Activated CD8-positive, alpha-beta memory T cell treated with anti-CD3 and anti-CD28 coated beads, Interleukin-2, amount 50 U/mL, for 4 hours (primary cell): ENCODE measurements at places on chromosomes 6 and 20.

- no peak for DNase-seq
Observed at GRCh38 chr20:31608251-31608945, 3.3 kb downstream of the ID1 start.

GRCh38 chr6:121780325-121781321 is 345.2 kb downstream of the GJA1 start:
- DNase-seq: no peak

- no peak for DNase-seq
Observed at GRCh38 chr6:109793792-109794191, 102.7 kb downstream of the FIG4 start.

DNA sequence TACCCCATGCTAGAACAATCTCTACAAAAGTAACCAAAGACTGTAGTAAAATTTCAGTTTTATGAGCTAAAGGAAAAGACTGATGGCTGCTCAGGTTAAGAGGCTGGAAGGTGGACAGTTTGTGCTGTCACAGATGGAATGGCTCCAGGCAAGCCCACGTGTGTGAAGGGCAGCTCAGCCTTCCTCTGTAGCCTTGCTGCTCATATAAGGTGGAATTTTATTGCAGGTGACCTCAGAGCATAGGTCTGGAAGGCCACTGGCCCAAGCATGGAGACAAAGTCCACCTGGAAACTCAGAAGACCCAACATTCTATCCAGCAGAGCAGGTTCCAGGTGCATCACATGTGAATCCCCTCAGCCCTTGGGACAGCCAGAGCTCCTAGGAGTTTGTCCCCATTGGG is 53.6 kb downstream of the KAT14 start:
- no peak for DNase-seq

GRCh38 chr6:143478479-143479062 is 28.0 kb downstream of the PEX3 start:
- DNase-seq: no peak

DNA sequence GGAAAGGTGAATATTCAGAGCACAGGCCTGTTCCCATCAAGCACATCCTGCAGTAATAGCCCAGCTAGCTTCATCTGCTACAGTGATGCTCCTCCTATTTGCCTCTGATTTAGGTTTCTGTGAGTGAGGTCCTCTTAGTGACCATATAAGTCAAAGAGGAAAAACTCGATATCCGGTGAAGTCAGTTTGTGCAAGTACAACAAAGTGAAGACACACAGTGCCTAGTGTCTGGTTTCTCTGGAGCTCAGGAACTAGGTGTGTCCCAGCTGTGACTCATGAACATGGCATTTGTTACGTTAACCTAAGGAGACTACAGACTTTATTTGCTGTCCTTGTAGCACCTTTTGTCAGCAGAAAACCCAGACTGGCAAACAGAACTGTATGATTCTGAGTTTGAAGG is 33.9 kb downstream of the EDN1 start:
- no peak for DNase-seq

DNA sequence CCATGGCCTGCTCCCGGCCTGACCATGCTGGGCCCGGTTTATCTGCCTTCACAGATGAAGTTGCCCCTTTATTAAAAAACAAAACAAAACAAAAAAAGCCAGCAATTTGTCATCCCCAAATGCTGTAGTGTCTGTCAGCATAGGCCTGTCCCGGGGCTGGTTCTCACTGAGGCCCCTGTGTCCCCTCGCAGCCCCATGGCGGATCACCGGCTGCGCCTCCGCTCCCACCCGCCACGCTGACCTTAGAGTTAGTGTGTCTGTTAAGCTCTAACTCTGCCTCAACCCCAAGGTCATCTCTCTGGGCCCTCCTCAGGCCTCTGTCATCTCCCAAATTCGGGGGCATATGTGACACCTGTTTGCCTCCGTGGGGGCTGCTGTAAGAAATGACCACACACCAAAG is 11.1 kb downstream of the SLCO4A1 start:
- DNase-seq: no peak

GRCh38 chr6:142361779-142362750 is 60.3 kb downstream of the ADGRG6 start:
- no peak for DNase-seq

- no peak for DNase-seq
Observed at GRCh38 chr20:48861444-48861843, 33.6 kb upstream of the PREX1 start.

DNA sequence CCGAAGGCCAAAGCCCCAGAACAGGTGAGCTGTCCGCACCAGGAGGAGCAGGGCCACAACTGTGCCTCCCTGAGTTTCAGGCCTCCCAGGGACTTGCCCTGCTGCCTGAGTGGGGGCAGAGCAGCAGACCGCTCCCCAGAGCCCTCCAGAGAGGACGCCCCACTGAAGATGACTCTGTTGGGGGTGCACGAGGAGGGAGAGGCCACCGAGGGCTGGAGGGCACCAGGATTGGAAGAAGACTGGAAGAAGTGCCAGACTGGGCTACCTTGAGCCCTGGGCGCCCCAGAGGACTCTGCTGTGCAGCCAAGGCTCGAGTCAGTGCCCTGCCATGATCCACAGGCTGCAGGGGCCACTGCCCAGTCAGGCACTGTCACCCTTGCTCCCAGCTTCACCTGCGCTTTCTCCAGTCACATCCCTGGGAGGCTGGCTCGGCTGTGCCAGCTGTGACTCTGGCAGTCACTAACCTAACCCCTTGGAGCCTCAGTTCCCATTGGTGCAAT is 11.3 kb downstream of the CST7 start:
- no peak for DNase-seq

GRCh38 chr20:19947611-19948264 is 69.4 kb upstream of the NAA20 start:
- no peak for DNase-seq
